Hematopoietic multipotent progenitor cell (in vitro differentiated cells): ENCODE measurements at places on chromosomes 1 and 21.

DNA sequence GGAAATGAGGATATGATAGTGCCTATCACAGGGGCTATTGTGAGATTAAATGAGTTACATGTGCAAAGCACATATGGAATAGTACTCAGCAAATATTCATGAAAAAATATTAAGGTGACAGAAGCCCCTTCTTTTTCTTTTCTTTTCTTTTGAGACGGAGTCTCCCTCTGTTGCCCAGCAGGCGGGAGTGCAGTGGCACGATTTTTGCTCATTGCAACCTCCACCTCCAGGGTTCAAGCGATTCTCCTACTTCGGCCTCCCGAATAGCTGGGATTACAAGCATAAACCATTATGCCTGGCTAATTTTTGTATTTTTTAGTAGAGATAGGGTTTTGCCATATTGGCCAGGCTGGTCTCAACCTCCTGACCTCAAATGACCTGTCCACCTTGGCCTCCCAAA lies 139.4 kb downstream of the HIVEP3 start:
- DNase-seq: peak; percentile 37

DNA sequence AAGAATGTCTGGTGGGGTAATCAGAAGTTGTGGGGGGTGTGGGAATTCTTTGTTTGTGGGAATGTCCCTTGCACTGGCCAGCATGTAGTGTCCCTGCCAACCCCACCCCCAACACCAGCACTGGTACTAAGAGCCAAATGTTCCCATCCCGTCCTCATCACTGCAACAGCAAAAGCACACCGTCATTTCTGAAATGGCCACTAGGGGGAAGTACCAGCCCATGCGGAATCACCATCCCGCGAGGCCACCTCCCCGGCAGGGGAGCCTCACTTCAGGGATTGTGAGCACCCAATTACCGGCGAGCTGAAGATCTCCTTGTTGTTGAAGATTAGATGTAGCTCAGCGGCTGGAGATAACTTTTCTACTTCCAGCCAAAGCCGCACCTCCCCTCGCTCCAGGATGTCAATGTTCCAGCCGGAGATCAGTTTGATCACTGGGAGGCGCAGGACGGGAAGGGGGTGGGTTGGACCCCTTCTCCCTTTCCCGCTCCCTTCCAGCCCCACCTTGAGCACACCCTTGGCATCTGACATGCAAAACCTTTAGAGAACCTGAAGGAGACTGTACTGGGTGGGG lies 41.0 kb downstream of the MYOM3 start:
- DNase-seq: peak; percentile 49

DNA sequence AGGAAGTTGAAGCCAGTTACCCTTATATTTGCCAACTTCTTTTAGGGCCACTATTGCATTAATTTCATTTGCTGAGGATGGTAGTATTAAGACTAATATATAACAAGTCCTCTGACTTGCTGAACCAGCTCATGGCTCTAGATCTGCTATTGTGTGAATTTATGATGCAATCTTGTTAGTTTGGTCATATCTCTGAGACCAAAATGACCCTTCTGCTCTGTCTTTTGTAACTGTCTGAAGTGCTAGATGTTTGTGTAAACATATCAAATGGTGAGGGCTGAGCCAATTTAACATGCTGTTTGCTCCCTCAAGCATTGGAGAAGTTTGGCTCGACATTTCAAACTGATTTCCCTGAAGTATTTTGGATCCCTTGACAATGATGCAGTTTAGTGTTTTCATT lies 106.9 kb upstream of the PTGFR start:
- no peak for DNase-seq

DNA sequence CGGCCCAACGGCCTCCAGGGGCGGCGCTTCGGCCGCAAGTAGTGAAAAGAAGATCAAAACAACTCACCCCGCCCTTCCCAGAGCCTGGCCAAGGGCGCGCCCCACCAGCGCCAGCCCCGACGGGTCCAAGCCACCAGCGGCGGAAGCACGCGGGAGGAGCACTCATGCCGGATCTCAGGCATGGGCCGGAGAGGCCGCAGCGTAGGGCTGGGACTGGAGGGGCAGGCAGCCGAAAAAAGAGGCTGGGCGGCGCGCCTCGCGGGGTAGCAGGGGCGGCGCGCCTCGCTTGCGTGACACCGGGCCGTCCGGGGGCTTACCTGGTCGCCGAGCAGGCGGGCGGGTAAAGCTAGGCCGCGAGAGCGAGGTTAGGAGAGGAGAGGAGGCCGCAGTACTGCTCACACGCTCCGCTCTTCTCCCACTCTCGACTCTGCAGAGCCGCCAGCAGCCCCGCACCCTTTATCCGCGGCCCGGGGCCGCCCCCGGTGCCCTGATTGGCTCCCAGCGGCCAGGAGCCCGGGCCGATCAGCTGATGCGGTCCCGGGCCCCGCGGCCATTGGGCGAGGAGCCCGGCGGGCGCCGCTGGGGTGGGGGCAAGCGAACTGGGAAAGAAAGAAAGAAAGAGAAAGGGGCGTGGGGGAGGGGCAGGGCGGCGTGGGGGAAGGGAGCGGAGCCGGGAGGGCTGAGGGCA lies at the start of gene GLUL:
GLUL (minus strand) TSS at position 429 of the 688 bp plus-strand sequence. CDS start 3,053 bp downstream, outside the sequence.
- DNase-seq: peak; percentile 58

GRCh38 chr1:10407201-10407600 lies 8.3 kb downstream of the PGD start:
- DNase-seq: no peak

GRCh38 chr1:6350416-6351088 lies 43.0 kb downstream of the ACOT7 start:
- DNase-seq: no peak

GRCh38 chr1:155761736-155762405 lies 73.0 kb downstream of the DAP3 start:
- DNase-seq: no peak

- DNase-seq: no peak
These were observed 11.2 kb downstream of the SPATA46 start for GRCh38 chr1:162365284-162366020.

DNA sequence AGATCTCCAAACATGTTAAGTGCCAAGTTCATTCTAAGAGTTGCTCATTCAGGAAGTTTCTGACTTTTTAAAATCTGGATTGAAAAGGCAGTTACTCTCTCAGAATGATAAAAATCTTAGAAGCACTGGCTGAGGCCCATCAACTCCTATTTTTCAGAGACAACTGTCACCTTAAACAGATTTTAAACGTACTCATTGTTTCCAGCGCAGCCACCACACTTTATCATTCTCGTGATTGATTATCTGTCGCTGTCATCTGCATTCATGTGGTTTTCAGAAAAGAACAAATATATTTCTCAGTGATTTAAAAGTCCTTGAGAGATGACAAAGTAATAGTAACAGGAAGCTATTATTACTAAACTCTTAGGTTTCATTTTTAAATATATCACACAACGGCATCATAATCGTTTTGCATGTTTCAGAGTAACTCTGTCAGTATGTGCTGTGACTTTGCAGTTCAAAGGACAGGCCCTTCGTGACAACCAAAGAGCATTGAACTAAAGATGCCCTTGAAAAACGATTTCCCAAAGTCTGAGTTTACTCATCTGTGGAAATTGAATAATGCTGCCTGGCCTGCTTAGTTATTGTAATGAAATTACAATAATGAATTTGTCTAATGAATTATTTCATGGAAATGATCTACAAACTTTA lies 14.9 kb upstream of the KCNK1 start:
- no peak for DNase-seq

DNA sequence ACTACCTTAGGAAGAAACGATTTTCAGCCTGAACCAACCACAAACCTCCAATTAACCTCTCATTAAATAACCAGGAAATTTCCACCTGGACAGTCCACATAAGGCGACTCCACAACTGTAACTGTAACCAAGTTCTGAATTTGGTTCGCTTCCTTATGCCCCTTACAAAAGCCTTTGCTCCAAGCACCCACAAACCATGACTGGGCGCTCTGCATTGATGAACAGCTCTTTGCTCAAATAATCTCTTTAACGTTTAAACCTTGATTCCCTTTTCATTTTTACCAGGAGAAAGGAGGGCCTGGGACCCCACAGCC lies 38.2 kb upstream of the ZNF124 start:
- no peak for DNase-seq

DNA sequence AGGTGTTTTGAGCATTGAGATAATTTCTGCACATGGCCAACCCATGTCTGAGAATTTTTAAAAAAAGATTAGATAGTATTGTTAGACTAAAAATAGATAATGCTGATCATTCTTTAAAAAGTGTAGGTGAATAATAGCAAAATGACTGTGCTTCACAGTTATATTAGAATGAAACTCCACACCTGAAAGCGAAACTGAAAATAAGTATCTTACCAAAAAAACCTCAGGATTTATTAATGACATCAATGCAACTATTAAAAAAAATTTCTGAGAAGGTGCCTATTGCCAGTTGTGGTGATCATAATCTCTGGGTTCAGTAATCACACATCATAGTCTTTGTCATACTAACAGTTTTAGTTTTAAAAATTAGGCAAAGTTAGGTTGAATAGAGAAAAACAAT lies 36.5 kb downstream of the PLA2G4A start:
- no peak for DNase-seq

- DNase-seq: no peak
These were observed 13.9 kb upstream of the ATF3 start for GRCh38 chr1:212594640-212595039.

DNA sequence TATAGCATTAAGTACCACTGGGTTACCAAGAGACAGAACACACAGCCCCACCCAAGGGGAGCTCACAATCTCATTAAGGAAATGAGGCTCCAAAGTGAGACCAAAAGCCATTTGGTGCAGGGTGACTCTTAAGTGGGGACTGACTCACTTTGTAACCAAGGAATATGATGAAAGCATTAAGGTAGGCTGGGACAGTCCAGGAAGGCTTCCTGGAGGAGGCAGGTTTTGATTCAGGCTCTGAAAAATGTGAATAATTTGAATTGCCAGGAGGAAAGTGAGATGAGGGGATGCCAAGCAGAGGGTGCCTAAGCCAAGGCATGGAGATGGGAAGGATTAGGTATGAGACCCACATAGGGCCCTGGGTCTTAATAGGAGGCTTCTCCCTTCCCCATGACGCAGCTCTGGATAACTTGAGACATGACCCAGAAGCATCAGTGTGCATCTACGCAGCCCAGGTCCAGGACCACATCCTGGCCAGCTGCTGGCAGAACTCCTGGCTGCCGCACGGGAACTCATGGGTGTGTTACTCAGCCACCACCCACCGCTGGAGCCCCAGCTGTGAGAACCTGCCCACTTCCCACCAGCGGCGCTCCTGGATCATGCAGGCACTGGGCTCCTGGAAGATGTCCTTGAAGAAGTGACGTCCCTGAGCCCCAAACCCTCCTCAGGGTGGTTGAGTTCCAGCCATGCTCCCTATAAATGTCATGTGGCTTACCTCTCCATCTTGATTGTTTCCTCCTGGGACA lies 5.9 kb upstream of the TTC4 start:
- DNase-seq: no peak

GRCh38 chr1:185257950-185258208 lies 59.2 kb downstream of the IVNS1ABP start:
- no peak for DNase-seq

DNA sequence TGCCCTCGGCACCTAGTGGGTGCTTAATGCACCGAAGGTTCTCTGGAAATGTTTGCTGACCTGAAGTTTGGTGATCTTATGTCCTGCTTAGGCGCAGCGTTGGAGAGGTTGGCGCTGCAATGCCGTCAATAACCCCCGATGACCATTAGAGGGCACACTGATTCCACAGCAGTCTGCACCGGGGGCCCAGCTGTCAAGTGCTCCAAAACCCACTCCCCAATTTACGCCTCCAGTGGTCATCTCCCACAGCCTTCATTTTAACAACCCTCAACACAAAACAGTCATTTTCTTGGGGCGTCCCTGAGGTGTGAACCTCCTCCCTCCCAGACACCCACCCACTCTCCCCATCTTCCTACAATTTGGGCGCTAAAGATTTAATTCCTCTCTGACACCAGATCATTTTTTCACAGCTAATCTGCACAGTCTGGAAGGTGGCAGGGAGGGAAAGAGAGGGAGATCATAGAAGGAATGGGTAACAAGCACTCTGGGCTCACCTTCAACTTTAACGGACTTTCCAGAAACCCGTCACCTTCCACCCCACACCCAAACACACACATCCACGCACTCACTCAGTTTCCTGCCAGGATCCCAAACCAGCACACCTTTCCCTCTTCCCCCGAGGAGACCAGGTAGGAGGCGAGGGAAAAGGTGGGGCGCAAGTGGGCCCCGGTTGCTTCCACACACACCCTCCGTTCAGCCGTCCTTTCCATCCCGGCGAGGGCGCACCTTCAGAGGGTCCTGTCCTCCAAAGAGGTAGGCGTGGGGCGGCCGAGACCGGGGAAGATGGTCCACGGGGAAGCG lies 570 bp upstream of the NPR1 start:
- DNase-seq: peak; percentile 60

DNA sequence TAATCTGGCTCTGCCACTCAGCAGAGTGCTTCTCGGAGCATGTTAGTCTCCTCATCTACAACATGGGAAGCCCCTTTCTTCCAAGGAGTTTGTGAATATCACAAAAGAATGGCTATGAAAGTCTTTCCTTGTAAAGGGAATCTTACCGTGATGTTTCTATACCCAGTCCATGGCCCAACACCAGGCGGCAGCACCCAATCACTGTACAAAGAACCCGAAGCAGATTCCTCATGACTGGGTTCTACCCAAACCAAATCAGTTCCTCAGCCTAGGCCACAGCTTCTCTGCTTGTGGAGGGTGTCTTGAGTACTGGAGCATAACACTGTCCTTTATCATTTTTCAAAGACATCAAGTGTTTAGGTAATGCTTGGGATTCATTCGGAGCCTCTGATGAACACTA lies 16.6 kb upstream of the SLFNL1 start:
- DNase-seq: no peak

GRCh38 chr1:61481315-61481715 lies 243.6 kb downstream of the TM2D1 start:
- DNase-seq: no peak

- no peak for DNase-seq
These were observed 17.5 kb downstream of the COL6A1 start for GRCh38 chr21:45998871-45999580.

GRCh38 chr1:178489399-178489798 lies 7.4 kb downstream of the CLEC20A start:
- no peak for DNase-seq

- no peak for DNase-seq
These were observed 177.4 kb upstream of the ARHGEF16 start for GRCh38 chr1:3277011-3277471.

DNA sequence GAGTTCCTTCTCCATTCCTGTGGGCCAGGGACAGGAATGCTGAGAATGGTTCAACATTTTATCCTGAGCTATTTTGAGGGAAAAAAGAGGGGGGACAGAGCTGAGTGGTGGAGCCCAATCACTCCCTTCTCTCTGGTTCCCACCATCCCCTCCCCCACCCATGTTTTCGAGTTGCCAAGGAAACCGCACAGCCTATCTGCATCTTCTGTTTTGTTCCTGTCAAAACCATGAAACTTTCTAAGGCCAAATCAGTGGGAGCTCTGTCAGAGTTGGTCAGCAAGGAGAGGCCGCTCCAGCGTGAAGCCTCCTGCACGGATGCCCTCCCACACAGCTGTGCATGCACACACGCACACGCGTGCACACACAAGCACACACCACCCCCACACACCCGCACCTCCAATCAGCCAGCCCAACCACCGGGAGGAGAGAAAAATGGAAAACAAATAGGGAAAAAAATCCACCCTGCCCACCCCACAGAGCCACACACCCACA lies 54.5 kb upstream of the ATP2B4 start:
- DNase-seq: peak; percentile 6

GRCh38 chr1:169070958-169071357 lies 35.5 kb upstream of the ATP1B1 start:
- no peak for DNase-seq

- DNase-seq: peak; percentile 74
These were observed 4.9 kb downstream of the RNF223 start for GRCh38 chr1:1069056-1069710.
